Activated naive CD8-positive, alpha-beta T cell treated with anti-CD3 and anti-CD28 coated beads, Interleukin-2, amount 50 U/mL, for 24 hours (primary cell): ENCODE measurements at places on chromosomes 2 and 18.

DNA sequence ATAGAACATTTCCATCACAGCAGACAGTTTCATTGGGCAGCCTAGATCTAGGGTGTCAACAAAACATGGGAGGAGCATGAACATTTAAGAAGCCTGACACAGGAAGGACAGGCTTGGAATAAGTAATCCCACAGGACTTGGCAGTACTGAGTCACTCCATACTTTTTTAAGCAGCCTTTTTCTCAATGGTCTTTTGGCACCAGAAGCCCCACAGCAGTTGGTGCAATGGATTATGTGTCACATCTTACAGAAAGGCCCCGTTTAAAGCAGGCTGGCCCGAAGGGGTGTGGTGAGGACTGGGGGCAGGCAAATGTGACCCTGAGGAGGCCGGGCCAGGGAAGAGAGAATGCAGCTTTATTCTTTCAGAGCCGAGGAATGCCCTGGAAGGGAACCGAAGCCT is 26.6 kb downstream of the SPTBN1 start:
- DNase-seq, result no peak

- DNase-seq, result no peak
These were observed 137.1 kb downstream of the RPIA start for GRCh38 chr2:88828397-88829137.

GRCh38 chr2:17000184-17000482 is 334.5 kb upstream of the CYRIA start:
- no peak for DNase-seq

- no peak for DNase-seq
These were observed 24.4 kb upstream of the LRP2 start for GRCh38 chr2:169386722-169387121.

- no peak for DNase-seq
These were observed 227.3 kb upstream of the CCDC68 start for GRCh38 chr18:55186588-55186987.

GRCh38 chr18:54269893-54270844 is 852 bp downstream of the POLI start:
- DNase-seq, result peak; percentile 66
